Neuronal stem cell (in vitro differentiated cells): ENCODE measurements at places on chromosomes 6 and 20.

DNA sequence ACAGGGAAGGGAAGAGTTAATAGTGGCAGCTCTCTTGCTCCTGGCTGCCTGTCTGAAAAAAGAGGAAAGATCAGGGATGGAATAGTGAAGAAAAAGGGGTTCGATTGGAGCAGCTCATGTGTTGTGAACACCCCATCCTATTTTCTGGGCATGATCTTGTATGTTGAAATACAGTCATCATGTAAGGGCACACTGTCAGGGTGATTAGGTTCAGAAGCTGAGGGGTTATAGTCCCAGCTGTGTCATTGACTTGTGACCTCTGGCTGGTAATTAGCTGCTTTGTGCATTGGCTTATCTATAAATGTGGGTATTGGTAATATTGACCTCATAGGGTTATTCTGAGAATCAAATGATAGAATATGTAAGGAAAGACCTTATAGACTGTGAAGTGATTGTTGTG lies 30.1 kb downstream of the PHF20 start:
- DNase-seq = no peak

DNA sequence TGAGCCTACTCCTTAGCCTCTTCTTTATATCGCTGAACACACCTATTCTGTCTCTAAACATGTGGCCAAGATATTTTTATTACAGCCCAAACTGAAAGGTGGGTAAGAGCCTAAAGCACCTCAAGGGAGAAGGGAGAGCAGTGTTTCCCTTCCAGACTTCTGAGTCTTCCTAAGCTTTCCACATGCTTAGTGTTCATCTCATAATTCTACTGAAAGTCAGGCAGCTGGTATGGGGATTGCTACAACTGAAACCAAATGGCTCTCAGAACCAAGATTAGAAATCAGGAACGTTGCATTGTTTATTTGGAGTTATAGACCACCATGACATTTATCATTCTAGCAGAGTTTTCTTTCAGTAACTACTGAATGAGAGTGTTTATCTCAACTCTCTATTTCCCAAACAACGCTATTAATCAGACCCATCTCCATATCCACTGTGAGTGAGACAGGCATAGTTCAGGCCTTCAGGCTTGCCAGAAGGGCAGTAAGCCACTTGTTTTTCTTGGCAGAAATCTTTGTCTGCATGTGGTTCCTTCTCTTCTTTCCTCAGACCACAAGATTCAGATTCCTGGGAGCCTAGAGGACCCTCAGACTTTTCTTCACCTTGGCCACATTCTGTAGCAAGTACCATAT lies 22.8 kb downstream of the VGLL2 start:
- DNase-seq = no peak

DNA sequence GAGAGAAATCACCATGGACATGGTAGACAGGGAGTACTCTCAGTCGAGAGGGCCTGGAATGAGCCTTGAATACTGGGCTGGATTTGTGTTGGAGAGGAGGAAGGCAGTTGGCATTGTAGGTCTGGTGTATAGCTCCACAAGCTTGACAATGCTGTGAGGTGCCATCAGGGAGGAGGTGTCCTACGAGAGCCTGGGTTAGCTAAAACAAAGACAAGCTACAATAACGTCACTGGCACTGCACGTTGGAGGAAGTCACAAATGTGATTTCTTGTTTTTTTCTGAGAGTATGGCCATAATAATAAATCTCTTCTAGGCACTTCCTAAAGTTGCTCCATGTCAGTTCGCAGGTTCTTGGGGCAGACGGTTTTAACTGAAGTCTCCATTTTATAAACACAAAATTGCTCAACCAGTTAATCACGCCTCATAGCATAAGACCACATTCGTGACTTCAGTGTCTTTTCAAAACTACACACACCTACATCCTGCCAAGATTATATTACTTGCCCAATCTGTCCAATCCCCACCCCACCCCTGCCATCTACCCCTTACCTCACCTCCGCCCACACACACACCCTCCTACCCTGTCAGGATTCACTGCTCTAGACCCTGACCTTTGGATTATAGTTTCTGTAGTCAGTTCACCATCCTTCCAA lies 4.4 kb upstream of the HLA-DMB start:
- DNase-seq = no peak

DNA sequence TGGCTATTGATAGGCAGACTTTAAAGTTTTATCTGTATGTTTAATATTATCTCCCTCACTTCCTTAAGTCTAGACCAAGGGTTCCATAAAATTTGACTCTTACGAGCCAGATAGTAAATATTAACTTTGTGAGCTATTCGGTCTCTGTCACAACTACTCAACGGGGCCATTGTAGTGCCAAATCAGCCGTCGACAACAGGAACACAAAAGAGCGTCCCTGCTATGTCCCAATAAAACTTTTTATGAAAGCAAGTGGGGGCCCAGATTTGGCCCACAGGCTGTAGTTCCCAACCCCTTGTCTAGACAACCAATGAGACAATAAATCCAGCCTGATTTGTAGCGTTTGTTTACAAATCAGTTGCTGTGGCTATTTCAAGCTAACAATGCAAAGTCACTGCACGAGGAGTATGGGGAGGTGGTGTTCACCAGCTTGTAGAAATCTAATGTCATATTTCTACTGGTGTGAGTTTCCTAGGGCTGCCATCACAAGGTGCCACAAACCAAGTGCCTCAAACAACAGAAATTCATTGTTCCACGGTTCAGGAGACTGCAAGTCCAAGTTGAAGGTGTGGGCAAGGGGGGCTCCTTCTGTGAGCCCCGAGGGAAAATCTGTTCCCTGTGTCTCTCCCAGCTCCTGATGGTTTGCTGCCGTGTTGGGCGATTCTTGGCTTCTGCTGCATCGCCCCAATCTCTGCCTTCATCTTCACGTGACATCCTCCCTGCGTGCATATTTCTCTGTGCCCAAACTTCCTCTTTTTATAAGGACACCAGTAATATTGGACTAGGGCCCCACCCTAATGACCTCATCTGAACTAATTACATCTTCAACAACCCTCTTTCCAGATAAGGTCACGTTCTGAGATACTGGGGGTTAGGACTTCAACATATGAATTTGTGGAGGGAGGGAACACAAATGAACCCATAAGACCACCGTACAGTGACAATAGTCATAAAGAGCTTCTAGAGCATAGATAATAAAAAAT lies 356.0 kb upstream of the JARID2 start:
- no peak for DNase-seq
